ENCODE measurements at places on chromosomes 5 and 9.

GRCh38 chr5:102737805-102738469 is 17.2 kb upstream of the PAM start:
- DNase-seq = no peak

GRCh38 chr5:87195616-87196015 is 72.1 kb upstream of the RASA1 start:
- DNase-seq = no peak

DNA sequence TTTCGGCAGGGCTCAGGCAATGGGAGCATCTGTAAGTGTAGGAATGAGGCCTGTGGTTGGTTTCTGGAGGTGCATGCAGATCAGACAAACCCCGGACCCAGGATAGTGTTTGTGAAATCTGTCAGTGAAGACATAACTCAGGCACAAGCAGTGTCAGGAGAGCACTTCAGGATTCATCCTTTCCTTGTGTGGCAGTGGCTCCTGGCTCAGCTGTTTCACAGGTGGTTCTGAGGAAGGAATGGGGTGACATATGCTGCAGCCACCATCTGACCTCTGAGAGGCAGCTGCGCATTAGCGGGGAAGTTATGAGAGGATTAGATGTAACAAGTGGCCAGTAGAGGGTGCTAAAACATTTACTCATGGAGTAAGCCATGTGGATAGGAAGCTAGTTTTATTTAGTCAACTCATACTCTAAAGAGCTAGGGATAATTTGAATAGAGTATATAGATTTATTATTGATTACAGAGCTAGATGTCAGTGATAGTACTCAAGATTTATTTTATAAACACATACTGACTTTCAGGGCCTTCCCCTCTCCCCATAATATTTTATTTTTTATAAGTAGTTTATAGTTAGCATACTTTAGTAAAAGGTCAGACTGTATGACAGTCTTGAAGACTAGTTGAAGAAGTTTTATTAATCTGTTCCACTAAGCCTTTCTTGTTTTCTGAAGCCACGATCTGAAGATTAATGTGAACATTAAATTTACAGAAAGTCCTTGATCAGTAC is 28.4 kb downstream of the NNT start:
- peak; percentile 11 for DNase-seq

DNA sequence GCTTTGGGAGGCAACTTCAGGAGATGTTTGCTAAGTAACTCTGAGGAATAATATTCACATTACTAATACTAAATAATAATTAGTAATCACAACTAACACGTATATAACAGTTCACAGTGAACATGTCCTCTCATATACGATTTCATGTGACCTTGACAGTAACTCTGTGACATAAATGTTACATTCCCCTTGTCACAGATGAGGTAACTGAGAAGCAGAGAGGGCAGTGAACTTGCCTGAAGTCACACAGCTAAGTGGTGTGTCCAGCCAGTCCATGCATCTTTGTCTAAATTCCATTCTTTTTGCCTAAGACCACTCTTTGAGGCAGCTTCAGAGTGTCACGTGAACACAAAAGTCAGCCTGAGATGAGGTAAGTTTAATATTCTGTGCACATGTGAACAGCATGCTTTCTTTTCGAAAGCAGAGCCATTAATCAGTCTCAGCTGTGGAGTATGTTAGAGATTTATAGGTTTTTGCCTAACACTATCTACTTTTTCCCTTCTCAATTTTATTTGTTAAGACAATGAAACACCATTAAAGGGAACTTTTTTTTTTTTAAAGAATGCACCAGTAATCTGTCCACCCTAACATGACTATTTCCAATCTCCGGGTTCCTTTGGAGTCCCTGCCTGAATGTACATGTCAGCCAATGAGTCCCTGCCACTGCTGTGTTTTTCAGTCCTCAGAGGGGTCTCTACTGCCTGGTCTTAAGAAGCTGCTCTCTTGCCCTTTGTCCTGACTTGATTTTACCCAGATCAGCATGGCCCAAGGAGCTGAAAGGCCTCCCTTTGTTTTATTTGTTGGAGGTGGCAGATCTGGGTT is 43.5 kb downstream of the SH3PXD2B start:
- no peak for DNase-seq

- DNase-seq = no peak
These were observed 48.0 kb downstream of the UBE2QL1 start for GRCh38 chr5:6496636-6497035.

GRCh38 chr5:108024986-108025385 is 354.2 kb upstream of the EFNA5 start:
- no peak for DNase-seq

- DNase-seq = no peak
These were observed 140.2 kb upstream of the LPAR1 start for GRCh38 chr9:111178331-111179055.

- no peak for DNase-seq
These were observed 250.2 kb downstream of the NFIB start for GRCh38 chr9:14063756-14064155.

DNA sequence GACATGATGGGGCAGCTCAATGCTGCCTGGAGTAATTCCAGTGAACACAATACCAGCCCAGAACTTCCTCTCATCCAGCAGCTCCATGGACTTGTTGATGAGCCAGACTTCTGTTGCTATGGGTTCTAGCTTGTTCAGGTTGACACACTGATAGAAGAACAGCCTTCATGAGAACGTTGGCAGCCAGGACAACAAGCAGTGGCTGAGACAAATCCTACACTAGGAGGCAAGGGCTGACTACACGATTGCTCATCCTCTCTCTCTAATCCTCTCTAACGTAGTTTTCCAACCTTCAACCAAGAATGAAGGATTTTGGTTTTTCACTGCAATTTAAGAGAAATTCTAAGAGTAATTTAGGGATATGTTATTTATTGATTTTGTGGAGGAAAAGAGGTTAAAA is 67.8 kb downstream of the NIPSNAP3B start:
- no peak for DNase-seq

GRCh38 chr5:90930756-90931431 is 372.3 kb downstream of the ADGRV1 start:
- no peak for DNase-seq

DNA sequence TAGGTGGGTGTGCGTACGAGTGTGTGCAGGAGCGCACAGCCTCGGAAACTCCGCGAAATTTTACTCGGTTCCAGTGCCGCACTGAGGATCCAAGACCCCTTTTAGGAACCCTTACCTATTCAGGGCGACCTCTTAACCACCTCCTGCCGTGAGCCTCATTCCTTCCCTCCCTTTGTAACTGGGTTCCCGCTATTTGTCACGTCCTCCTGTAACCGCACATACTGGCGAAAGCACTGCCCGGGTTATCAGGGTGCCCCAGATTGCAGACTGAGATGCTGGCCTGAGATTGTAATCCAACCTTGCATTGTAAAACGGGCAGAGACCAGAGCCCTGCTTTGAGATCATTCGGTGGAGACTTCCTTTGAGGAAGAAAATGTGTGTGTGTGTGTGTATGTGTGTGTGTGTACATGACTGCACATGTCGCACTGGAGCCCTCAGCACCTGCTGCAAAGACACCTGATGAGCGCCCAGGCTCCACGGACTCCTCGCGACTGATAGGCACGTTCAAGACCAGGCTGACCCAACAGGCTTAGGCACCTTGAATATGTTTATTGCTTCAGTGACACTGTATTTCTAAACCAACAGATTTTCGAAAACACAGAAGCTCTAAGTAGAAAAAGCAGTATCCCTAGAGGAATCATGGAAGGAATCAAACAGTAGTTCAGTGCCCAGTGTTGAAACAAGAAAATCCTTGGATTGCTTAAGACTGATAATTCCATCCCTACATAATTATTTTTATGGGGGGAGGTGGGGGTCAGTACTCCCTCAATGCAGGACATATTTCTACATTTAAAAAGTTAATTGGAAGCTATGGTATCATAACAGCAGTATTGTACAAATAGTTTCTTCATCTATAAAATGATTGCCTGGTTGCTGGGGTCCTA is 86.5 kb upstream of the TNFAIP8 start:
- DNase-seq = no peak

- no peak for DNase-seq
These were observed 321.0 kb downstream of the AGTPBP1 start for GRCh38 chr9:85420750-85421149.

DNA sequence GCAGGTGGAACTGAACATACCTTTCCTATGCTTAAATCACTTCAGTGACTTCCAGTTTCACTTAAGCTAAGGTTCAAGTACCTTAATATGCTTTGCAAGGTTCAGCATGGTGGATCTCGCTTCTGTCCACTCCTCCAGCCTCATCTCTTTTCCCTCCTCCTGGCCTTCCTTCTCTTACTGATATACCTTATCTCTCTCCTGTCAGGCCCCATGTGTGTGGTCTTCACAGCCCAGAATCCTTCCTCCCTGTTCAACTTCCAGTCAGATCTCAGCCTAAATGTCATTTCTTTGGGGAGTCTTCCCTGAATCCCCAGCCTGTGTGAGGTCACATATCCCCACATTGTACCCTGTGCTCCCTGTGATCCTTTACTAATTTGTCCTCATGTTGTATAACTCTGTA is 87.7 kb downstream of the ANGPTL2 start:
- no peak for DNase-seq

- no peak for DNase-seq
These were observed 165.9 kb downstream of the SH3GL2 start for GRCh38 chr9:17744786-17745185.

- DNase-seq = no peak
These were observed at the start of gene GNAQ for GRCh38 chr9:78031444-78031892. Gene GNAQ (minus strand): TSS chr9:78031811. CDS start chr9:78031235, 576 bp downstream.

DNA sequence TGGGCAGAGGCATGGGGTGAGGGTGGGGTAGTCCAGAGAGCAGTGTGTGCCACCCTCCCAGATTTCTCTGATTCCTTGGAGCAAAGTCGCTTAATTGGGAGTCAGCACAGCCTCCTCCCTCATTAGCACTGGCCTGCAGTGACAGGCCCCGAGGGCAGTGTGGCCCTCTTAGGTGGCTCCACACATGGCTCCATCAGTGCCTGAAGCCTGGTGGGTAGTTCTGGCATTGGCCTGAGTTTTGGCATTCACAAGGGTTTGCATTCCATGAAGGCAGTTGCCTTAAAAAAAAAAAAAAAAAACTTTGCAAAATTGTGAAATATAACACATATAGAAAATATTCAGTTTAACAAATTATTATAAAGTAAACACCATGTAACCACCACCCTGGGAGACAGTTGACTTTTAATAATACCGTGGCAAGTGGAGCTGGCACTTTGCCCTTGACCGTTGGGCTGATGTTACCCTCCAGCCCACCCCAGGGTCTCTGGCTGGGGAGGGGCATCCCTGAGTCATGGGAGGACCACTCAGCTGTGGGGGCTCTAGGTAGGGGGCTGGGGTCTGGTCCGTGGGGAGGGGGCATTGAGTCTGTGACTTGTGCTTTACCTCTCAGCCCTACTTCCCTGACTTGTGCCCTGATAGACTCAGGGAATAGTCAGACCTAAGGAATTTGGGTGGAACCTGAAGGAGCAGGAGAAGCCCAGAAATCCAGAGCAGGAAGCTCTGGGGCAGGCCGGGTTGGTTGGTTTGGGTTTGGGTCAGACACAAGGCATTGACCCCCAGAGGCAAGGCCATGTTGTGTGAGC is 51.3 kb upstream of the PITX1 start:
- DNase-seq = no peak

GRCh38 chr5:173538654-173539053 is 77.8 kb downstream of the BOD1 start:
- DNase-seq = no peak

- peak; percentile 92 for DNase-seq
These were observed 73.1 kb downstream of the STK10 start for GRCh38 chr5:172114875-172115422.

- no peak for DNase-seq
These were observed 83.9 kb upstream of the HSPA9 start for GRCh38 chr5:138659121-138659520.

DNA sequence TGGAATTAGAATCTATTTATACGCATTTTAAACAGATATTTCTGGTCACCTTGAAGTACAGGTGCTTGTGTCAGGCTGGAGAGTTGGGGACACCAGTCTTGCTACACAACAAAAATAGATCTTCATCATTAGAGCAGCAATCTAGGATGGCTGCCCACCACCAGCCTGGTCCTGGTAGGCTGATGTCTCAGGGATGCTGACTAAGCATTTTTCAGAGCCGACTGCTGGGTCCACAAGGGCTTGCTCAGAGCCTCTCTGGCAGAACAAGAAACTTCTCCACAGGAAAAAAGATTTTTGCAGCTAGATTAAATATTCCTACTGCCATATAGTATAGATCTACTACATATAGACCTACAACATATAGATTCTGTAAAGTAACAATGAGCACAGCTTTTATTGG is 12.0 kb upstream of the FAM81B start:
- DNase-seq = no peak

DNA sequence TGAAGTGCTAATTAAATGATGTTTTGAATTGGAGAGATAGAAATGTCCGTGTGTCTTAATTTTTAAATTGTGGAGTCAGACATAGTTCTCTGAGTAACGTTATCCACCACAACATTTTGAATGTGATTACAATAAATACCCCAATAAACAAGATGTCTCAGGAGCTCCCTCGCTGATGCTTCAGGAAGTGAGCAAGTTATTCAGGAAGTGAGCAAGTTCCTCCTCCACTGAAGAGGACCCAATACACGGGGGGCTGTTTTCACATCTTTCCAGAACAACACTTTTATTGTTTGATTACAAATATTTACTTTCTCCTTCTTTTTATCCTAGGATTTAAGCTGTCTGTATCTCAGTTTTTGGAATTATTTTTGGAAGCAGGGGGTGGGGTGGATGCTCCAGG is 363.8 kb downstream of the LRRC70 start:
- no peak for DNase-seq

DNA sequence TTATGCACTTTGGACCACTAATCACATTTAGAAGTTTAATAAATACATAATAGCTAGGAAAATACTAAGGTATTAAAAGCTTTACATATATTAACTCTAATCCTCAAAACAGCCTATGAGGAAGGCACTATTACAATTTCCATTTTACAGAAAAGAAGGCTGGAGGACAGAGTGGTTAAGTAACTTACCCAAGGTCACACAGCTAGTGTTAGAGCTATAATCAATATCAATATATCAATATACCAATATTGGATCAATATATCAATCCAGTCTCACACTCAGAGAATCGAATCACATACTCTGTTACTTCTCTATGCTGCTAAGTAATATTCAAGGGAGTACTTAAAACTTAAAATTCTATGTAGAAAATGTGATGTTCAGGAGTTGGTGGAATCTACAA is 45.2 kb downstream of the MEF2C start:
- no peak for DNase-seq

- no peak for DNase-seq
These were observed 43.2 kb downstream of the MAT2B start for GRCh38 chr5:163548649-163549048.

DNA sequence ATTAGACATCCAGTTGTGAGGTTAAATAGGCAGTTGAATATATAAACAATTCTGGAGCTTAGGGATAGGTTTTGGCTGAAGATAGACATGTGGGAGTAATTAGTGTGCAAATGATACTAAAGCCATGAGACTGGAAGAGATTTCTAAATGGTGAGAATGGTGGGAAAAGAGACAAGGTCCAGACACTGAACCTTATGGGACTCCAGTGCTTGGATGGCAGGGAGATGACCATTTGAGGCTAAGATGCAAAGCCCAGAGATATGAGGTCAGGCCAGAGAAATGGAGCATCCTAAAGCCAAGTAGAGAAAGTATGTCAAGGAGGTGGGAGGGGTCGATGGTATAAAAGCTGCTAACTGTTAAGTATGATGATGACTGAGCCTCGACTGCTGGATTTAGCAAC is 115.6 kb downstream of the SEMA5A start:
- DNase-seq = no peak

- DNase-seq = no peak
These were observed 98.9 kb downstream of the ACTL7B start for GRCh38 chr9:108756746-108757490.

GRCh38 chr9:135605238-135605781 is 34.0 kb downstream of the GLT6D1 start:
- DNase-seq = no peak

GRCh38 chr5:137192293-137192743 is 306.8 kb downstream of the SPOCK1 start:
- DNase-seq = no peak

GRCh38 chr5:80697100-80697499 is 42.3 kb upstream of the DHFR start:
- no peak for DNase-seq

All from T-helper 1 cell (primary cell).